ENCODE measurements at places on chromosomes 3 and 15.

DNA sequence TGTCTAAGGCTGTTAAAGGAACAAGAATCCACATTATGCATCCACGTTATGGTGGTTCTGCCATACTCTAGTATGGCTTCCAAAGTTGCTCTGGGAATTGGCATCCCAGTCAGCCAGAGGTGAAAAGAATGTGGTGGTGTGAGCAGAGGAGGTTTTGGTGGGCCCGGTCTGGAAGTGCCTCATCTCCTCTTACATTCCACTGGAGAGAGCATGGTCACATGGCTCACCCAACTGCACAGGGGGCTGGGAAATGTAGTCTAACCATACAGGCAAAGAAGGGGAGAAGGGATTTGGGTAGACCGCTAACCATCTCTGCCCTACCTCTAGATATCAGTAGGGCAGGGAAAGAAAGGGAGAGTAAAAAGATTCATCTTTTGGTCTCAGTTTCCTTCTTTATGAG, 3.2 kb upstream of the HEG1 start:
- DNase-seq, result no peak

GRCh38 chr3:149000206-149000745, 8.9 kb downstream of the GYG1 start:
- no peak for DNase-seq

DNA sequence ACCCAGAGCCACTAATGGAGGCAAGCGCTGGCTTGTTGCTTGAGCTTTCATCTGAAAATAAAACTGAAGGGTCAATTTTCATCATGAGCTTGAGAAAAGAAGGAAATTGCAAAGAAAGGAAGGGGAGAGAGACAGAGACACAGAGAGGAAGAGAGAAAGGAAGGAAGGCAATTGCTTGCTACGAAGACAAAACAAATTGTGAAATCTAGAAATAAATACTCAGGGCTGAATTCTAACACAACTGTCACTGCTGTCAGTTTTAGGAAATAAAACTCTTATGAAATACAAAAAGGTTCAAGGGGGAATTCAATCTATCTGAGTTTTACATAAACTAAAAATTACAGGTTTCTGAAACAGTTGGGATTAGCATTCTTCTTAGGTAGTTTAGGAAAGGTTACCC, 36.7 kb downstream of the FOXP1 start:
- no peak for DNase-seq

GRCh38 chr15:58797505-58797904, 26.4 kb downstream of the MINDY2 start:
- DNase-seq, result no peak

DNA sequence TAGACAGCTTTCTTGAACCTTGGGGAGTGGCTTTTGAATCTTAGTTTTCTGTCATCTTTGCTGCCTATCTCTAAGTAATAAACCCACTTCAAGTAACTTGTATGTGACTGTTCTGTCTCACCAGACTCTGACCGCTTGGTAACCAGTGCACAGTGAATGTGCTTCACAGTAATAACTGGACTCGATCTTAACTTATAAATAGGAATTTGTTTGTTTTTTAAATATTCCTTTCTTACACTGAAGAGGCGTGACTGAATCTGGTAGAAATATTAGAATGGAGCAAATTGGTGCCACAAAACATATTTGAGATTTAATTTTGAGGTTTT, 318.0 kb downstream of the GBE1 start:
- no peak for DNase-seq

DNA sequence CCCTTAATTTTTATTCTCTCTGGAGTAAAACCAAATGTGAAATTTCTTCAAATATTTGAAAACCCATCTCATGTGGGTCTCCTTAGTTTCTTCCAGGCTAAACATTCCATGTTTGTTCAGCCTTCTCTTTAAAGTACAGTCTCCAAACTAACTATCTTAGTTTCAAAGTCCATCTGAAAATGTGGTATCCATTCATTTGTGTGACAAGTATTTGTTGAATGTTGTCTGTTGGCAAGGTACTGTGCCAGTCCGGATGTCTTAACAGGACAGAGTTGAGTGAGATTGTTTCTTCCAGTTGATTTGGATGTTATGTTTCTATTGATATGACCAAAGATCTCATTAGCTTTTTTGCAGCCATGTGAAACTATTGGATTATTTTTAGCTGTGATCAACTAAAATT, 347.4 kb downstream of the THSD4 start:
- DNase-seq, result no peak

DNA sequence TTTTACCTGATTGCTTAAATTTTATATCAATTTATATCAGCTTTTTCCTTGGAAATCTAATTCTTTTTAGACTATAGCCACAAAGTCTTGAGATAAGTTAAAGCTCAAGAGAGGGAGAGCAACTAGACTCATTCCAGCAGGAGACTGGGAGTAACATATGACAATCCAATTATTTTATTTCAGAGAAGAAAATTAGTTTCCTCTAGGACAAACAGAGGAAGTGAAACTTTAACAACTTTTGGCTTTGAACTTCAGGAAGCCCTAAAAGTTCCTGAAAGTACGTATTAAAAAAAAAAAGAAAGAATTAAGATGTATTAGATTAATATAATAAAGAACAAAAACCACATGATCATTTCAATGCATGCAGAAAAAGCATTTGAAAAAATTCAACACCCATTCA, 13.9 kb upstream of the UBE2E2 start:
- no peak for DNase-seq

- DNase-seq, result no peak
These were observed 8.8 kb downstream of the EIF2AK4 start for GRCh38 chr15:39942753-39943150.

GRCh38 chr3:107994181-107994580, 96.7 kb downstream of the CD47 start:
- no peak for DNase-seq

DNA sequence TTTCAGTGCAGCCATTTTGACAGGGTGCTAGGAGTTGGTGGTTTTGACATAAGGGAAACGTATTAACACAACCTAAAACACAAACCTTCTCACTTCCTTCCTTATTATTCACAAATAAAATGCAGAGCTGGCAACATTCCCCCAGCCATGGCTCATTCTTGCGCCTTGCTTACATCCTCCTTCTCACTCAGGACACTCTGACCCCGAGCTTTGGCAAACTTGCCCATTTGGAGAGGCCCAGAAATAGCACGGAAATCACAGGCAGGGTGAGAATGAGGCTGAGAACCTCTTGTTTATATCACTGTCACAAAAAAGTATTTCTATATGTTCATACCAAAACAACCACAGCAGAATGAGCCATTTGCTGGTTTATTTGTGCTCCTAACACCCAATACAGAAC, 244.3 kb downstream of the NTRK3 start:
- no peak for DNase-seq

GRCh38 chr3:10855871-10856662, 40.0 kb downstream of the SLC6A11 start:
- DNase-seq, result no peak

Measured in AG09319 (cell line).